NCI-H1436 treated with DMSO at 0.1 percent for 48 hours (cell line): ENCODE measurements at places on chromosomes 13 and 19.

DNA sequence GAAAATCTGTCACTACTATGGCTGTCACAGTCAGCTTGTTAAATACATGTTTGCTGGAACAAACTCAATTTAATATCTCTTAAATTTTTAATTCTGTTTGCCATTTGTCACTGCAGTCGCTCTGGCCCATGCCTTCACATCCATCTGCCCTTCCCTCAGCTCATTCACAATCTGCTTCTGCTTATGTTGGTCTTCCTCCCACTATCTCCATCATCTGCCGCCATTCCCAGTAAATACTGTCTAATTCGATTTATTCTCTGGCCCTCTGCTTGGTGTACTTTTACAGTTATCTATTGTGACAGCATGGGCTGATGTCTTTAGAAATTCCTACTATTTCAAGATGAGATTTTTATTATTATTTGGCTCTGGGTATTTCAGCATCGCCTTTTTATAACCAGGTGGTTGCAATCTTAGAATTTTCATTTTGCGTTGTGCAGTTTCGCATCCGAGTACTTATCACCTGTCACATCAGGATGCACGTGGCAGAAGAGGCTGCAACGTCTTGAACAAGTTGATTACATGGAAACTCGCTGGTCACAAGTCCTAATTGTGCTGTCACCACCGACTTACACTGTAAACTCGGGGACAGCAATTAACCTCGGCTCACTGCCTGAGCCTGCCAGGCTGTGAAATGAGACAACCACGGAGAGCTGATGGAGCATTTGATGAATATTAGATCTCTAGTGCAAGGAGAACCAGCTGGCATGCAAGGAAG is 158.4 kb downstream of the MYO16 start:
- DNase-seq, result no peak

GRCh38 chr13:98274921-98275487 is 97.9 kb upstream of the RNF113B start:
- DNase-seq, result no peak

DNA sequence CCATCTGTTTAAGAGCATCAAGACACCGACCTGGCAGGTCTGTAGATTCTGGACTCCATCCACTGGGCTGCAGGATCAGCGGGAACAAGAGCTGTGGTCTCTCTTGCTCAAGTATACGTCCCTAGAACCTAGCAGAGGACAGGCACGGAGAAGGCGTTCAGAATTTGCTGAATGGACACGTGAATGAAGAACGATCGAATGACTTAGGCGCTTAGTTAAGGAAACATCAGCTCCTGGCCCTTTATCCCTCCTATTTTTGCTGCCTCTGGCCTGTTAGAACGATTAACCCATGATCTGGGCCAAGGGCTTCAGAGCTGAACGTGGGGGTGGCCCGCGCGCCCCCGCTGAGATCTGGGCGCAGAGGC is 953 bp downstream of the DZIP1 start:
- DNase-seq, result no peak

DNA sequence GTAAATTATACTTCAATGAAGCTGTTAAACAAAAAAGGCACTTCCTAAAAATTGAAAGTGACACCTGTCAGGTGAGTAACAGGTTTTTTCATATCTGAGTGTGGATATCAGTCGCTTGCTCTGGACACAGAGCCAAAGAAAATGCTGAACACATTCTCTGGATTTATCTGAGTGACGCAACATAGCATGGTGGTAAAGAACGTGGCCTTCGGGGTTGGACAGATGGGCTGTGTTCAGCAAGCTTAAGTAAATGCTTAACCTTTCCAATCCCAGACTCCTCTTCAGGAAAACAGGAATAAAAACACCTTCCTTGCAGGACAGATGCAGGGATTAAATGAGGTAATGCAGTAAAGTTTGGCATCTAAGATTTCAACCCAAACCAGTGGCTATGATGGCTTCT is 132.0 kb downstream of the FOXO1 start:
- no peak for DNase-seq
